ENCODE measurements at places on chromosomes 4 and X.

- no peak for DNase-seq
Observed at GRCh38 chr4:56612282-56612681, 68.8 kb downstream of the HOPX start.

- DNase-seq: no peak
Observed at GRCh38 chr4:19823781-19824180, 427.9 kb upstream of the SLIT2 start.

GRCh38 chrX:101749436-101749835, 89.8 kb upstream of the ARMCX2 start:
- DNase-seq: no peak

DNA sequence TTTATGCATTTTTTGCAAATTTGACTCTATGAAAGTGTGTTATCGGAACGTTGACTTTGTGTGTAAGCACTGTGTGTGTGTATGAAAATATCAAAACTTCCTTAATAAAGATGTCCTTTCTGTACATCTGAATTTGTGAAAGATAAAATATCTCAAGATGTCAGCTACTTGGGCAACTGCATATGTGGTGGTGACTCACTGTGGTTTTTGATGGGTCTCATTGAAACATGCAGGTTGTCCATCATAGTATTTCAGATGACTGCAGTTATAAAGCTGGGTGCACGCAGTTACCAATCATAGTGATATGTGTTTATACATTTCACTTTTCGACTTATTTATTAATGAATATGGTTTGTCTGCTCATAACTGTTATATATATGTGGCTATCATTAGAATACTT, 19.7 kb upstream of the BBS12 start:
- no peak for DNase-seq

GRCh38 chr4:159927781-159928180, 824.9 kb downstream of the RAPGEF2 start:
- no peak for DNase-seq

Data from spleen (tissue), 13 donors.